NCI-H1092 treated with DMSO at 0.1 percent for 48 hours (cell line): ENCODE measurements at places on chromosomes 5 and 9.
A peak's percentile ranks its signal among the peaks of the same experiment; 100 is the strongest.

DNA sequence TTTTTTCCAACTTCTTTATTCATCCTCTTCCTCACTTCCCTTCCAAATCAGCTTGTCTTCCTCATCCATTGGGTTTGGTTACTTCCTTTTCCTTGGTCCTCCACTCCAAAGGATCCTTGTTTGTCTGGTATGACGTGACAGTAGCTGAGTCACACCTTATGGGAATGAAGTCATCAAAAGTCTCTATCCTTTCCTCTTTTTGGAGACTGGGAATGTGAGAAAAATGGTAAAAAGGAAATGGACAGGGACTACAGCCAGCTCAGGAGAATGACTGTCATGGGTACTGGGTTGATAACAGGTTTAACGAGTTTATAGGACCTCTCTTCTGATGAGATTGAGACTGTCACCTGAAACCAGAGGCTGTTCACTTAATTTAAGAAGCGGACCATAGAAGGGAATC is 76.2 kb upstream of the MYO10 start:
- DNase-seq: no peak

- DNase-seq: no peak
Measured at GRCh38 chr9:72588336-72588735, 66.9 kb downstream of the TMC1 start.

GRCh38 chr5:100846772-100847171 is 56.3 kb downstream of the ST8SIA4 start:
- DNase-seq: no peak

DNA sequence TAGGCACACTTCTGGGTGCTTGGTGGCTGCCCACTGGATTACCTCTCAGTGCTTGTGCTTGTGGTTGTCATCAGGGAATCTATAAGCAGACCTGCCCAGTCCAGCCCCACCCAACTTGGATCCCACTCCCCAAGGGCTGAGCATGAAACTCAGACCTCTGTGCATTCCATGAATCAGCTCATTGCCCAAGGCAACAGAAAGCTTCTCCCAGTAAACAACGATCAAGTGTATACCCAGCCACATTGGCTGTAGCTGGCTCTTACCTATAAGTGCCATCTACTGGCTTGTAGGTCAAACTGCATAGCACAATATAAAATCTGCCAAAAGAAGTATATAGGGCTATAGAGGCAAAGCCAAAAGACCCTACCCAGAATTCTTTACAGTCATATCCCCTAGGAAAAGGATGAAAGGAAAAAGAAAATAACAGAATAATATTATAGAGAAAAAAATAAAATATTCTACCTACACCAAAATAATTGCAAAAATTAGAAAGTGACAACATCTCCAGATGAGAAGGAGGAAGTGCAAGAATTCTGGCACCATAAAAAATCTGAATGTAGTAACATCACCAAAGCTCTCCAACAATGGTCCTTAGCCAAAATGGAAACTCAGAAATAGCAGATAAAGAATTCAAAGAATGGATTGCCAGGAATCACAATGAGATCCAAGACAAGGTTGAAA is 321.0 kb upstream of the TRPC7 start:
- DNase-seq: peak; percentile 0

DNA sequence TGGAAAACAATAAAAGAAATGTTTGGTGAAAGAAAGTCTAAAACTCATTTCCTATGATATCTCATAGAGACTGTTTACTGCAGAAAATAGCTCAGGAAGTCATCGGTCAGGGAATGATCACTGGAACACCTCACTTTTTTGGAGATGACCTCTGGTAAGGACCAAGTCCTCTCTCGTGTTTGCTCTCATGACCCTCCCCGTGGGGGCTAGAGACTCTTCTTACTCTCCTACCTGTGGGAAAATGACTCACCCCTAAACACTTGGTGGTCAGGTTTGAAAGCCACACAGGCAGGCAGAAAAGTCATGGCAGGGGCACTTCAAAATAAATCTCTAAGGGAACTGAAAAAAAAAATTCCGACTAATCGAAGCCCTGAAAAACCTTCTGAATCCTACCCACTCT is 48.2 kb downstream of the FAM240B start:
- DNase-seq: no peak

DNA sequence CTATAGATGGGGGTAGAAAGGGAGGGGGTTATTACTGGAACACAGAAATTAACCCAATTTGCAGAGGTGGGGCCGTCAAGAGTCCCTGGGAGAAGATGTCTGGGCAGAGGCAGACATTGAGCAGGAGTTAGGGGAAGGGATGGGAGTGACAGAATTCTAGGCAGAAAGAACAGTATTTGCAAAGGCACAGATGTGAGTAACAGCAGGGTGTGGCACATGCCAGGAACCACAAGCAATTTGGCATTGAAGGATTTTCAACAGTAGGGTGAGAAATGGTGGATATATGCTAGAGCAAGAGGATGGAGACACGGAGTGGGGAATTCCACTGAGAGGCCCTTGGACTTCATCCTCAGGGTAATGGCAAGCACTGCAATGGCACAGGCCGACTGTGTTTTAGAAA is 71.6 kb upstream of the FRRS1L start:
- no peak for DNase-seq

GRCh38 chr5:51664491-51665250 is 281.4 kb downstream of the ISL1 start:
- DNase-seq: no peak

DNA sequence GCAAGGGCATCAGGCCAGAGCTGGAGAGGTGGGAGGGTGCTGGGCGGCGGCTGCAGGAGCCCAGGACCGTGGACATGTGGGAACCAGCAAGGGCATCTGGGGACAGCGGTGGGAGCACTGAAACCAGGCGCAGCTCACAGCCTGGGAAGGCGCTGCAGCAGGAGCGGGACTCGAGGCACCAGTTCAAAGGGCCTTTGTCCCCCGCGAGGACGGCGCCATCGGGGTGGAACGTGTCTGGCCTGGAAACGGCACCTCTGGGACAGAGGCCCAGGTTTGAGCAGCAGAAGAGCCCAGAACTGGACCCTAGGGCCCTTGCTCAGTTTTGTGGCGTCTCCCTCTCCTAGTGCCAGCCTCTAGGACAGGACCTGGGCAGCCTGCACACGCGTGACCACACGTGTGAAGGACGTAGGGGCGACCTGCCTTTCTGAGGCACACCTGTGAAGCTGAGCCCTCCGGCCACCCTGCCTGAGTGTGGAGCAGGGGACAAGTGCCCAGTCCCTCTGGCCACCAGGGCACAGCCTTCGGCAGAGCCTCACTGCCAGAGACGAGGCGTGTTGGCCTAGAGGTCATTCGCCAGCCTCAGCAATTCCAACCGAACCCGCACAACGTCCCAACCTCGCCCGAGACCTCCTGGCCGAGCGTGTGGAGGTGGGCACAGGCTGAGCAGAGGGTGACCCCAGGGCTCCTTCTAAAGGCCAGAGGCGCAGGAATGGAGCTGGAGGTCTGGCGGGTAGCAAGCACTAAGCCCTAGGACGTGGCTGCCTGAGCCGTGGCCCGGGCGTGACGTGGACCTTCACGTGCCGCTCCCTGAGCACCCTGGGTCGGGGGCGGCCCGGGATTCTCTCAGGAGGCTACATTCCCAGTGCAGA is 2.2 kb upstream of the TMEM210 start:
- no peak for DNase-seq

DNA sequence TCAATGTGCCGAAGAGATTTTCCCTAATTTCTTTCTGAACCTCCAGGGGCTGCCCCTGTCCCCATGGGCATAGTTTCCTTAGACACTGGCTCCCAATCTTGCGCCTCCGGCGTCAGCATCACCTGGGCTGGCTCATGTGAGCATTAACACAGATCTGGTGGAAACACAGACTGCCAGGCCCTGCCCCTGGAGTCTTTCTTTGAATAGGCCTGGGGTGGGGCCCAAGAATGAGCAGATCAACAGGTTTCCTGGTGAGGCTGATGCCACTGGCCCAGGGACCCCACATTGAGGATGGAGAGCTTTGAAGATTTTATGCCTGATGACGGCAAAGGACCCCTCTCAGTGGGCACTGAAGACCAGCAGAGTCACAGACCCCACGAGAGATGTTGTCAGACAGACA is 60.8 kb downstream of the ANKRD33B start:
- no peak for DNase-seq
